Ureter (tissue), 1 donor: ENCODE measurements at places on chromosomes 2 and 18. TPM values are rescaled to one million over a fixed set of nuclear protein-coding genes. Genes with fewer than 3 reads are reported as not detected.

PTPRM gene
- 148 TPM for total RNA-seq

MREG gene
- total RNA-seq: 13.8 TPM

TANK gene
- total RNA-seq: 81.2 TPM

ZNF804A gene
- total RNA-seq: 1.2 TPM

PIAS2 gene
- total RNA-seq: 59.9 TPM

TWIST2 gene
- 12.9 TPM for total RNA-seq

FAM110C gene
- total RNA-seq: 21.8 TPM
